ENCODE measurements at places on chromosomes 1 and 21.

- DNase-seq, result no peak
These were observed 16.1 kb downstream of the FCRL1 start for GRCh38 chr1:157803851-157804250.

GRCh38 chr21:42317826-42318746, 2.9 kb upstream of the TFF3 start:
- DNase-seq, result no peak

DNA sequence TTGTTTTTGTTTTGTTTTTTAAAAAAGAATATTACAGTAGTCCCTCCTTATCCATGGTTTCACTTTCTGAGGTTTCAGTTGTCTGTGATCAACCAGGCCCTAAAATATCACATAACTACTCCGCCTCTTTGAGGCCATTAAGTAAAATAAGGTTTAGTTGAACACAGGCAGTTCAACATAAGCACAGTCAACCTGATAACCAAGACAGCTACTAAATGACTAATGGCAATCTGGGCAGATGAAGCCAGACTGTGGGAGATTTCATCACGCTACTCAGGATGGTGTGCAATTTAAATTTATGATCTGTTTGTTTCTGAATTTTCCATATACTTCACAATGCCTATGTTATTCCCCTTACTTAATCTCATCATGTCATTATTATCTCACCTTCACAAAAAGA, 30.1 kb downstream of the LDLRAD1 start:
- no peak for DNase-seq

DNA sequence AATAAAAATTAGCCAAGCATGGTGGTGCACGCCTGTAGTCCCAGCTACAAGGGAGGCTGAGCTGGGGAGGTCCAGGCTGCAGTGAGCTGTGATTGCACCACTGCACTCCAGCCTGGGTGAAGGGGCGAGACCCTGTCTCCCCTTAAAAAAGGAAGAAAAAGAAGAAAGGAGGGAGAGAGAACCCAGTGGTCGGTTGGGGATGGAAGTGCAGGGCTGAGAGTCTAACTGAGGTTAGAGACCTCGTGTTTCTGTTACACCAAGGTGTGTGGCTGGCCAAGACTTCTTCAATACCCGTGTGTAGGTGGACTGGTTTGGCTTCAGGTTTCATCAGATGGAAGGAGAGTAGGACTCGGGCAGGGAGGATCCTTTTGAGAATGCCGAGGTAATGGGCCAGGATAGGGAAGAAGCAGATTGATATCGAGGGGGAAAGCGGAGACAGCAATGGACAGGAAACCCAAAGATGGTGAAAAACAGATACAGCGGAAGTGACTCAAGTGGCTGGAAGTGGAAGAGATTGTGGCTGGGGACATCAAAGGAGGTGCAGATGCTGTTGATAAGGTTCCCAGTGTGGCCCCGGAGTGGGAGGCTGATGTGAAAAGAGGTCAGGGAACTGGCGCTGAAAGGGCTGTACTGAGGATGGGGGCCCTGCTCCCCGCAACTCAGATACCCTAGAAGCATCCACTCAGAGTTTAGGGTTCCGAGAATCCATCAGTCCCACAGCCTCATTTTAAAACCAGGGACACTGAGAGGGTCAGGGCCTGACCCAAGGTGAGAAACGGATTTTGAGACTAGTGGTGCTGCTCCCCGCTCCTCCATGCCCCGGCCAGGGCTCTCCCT, 681 bp upstream of the UBXN10 start:
- DNase-seq, result no peak

- DNase-seq, result no peak
These were observed 56.1 kb upstream of the MRPS6 start for GRCh38 chr21:34017039-34017961.

Data from NCI-H1436 treated with DMSO at 0.1 percent for 48 hours (cell line).